T follicular helper cell (primary cell): ENCODE measurements at places on chromosomes 1 and 21.
A peak's percentile ranks its signal among the peaks of the same experiment; 100 is the strongest.

DNA sequence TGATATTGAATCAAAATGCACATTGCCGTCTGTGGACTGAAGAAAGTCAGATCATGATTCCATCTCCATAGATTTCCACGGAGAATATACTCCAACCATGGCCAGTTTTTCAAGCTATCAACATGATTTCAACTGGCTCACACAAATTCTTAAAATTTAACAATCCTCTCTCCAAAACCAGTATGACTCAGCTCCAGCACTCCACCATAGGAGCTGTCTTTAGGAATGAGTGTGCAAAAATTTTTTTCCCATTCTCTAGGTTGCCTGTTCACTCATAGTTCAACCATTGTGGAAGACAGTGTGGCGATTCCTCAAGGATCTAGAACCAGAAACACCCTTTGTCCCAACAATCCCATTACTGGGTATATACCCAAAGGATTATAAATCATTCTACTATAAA is 40.8 kb downstream of the RGL1 start:
- DNase-seq = no peak

DNA sequence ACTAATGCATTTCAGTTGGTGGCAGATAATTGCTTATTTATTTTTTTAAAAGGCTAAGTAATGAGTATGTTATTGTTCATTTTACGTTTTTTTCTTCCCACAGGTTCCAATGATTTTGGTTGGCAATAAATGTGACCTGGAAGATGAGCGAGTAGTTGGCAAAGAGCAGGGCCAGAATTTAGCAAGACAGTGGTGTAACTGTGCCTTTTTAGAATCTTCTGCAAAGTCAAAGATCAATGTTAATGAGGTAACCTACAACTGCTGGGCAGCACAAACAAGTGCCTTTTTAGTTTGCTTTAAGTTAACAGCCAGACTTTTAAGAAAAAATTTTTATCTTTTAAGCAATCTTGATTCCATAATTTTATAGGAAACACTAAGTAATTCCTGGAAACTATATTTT is 35.0 kb downstream of the INKA2 start:
- no peak for DNase-seq

DNA sequence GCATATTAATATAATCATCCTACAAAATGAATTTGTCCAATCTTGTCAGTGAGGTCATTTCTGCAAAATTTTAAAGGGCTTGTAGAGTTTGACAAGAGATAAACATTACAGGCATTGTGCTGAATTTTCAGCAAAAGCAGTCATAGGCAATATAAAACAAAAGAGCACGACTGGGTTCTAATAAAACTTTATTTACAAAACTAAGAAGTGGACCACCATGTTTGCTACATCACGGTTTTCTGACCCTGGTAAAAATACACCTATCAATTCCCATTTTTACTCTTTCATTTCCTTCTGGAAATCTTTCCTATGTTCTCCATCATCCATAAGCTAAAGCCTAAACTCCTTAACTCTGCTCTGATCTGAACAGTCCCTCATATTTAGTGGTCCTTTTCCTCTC is 229.8 kb upstream of the SGIP1 start:
- no peak for DNase-seq

DNA sequence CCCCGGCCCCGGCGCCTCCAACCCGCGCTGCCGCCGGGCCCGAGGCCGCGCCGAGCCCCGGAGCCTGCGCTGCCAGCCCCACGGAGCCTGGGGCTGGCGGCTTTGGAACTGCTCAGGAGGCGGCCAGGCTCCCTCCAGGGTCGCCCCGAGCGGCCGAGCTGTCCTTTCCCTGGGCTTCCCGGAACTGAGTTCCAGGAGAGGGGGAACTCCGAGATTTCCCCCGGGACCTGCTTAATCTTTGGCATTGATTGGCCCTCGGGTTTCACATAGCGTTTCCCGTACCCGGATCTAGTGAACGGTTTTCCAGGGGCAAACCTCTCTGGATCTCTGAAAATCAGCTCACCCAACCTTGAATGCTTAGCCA is 504 bp downstream of the H6PD start:
- no peak for DNase-seq

- DNase-seq = no peak
These were observed 867.8 kb downstream of the AMY1C start for GRCh38 chr1:104617474-104617873.

DNA sequence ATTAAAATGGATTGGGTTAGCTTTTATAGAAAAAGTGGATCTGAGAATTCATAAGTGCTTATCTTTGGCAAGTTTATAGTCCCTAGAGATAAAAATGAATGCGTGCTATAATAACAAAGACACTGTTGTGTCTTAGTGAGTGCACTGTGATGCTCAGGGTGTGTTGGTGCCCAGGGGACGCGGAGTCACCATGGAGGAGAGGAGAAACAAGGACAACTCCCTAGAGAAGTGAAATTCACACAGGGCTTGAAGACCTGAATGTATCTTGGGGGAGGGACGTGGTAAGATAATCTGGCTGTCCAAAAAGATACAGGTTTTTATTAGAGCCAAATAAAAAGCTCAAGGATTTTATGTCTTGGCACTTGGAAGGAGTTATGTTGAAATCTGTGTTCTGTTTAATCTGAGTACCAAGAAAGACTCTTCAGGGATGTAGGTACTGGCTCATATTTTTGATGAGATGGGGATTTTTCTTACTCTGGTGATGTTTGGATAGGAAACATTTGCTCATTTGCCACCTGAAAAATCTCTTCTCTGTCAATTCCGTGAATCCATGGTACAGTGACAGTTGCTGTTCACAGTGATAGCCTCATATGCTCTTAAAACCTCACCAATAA is 9.6 kb downstream of the SMYD2 start:
- DNase-seq = no peak

DNA sequence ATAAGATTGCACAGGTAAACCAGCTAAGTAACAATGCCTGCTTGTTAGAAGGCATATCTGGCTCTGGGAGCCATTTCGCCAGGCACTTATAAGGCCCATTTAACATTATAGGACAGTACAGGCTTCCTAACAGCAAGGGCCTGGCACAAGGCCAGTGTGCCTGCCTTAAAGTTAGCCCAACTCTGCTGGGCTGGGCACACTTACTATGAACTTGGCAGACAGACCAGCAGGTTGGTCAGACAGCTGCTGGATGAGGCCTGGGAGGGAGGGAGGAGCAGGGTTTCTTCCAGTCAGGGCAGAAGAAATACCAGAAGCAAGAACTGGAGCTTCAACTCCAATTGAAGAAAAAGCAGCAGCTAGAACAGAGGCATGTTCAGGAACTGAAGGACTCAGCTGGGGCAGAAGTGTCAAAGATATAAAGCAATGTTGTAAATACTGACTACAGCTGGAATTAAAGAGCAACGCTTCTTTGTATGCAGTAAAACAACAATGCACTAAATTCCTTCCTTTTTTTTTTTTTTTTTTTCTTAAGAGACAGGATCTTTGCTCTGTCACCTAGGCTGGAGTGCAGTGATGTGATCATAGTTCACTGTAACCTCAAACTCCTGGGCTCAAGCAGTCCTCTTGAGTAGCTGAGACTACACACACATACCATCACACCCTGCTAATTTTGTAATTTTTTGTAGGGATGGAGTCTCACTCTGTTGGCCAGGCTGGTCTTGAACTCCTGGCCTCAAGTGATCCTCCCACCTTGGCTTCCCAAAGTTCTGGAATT is 4.9 kb downstream of the CACHD1 start:
- no peak for DNase-seq

DNA sequence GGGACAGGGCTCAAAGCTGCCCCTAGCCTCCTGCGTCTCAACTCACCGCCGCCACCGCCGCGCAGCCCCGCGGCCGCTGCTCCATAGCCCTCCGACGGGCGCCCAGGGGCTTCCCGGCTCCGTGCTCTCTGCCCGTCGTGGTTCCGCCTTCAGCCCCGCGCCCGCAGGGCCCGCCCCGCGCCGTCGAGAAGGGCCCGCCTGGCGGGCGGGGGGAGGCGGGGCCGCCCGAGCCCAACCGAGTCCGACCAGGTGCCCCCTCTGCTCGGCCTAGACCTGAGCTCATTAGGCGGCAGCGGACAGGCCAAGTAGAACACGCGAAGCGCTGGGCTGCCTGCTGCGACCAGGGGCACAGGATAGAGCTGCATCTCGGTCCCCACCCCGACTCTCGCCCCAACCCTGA is at the start of gene TNFRSF25:
Gene TNFRSF25, minus strand, starts transcription at position 151 of the 400 bp plus-strand sequence. Its CDS starts 66 bp downstream, at position 85.
- DNase-seq = peak; percentile 54

DNA sequence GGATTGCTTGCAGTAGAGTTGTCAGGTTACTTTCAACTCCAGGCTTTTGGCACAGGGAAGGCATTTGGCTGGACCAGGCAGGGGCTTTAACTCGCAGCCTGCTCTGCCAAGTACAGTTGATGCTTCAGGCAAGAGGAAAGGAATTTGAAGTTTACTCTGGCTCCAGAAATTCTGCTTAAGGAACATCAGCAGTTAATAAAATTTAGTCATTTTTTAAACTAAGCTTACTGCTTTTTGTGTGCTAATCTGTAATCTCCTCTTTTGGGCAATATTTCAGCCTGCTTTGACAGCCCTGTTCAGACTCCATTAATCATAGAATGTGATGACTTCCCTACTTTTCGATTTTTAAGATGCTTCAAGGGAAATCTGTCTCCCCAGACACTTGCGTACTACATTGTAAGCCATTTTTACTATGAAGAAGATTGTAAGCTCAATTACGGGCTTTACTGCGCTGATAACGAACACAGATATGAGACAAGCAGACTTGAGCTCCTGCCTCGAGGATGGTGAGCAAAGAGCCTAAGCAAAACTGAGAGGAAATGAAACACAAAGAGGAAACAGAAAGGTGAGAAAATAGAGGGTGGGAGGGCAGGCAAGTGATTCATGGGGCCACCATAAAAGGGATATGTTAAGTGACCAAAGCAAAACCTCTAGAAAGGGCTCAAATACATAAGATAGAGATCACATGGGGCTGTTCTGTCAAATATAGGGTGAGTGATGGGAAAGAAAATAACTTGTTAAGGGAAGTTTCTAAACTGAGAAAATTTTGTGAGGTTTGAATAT is 76.6 kb upstream of the VAV3 start:
- no peak for DNase-seq

DNA sequence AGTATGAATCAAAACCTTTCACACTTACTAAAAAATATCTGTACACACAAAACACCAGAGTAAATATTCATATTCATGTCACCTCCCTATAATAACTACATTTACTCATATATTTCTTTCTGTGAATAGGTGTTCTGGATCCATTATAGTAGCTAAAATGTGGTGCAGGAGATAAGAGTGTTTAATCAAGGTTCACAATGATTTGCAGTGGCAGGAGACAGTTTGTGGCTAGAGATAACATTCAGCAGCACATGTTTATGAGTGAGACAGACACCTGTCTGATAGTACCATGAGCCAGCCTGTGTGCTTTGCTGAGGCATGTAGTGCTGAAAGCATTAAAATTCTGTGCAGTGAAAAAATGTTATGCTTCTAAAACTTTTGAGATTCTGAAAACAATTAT is 410.3 kb downstream of the SRGAP2C start:
- no peak for DNase-seq

DNA sequence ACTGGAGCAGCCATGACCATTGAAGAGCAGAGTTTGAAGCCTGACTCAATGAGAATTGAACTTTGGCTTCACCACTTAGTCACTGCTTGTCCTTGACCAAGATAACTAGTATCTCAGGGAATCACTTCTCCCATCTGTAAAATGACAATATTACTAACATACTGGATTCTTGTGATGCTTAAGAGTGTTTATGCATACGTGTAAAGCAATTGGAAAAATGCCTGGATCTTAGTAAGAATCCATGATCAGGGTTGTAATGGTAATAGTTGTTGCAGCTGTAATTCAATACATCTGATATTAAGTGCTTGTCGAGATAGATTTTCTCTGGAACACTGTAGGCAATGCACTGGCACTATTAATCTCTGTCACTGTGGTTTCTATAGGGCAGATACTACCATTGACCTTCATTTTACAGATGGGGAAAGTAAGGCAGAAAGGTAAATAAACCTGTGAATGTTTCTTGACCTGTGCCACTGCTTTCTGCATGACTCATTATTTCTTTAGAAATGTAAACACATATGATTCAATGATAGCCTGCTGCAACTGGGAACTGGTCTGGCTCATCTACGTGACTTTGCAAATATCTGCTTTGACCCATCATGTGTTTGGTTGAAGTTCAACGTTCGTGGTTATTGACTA is 662.5 kb downstream of the PLA2G4A start:
- no peak for DNase-seq

DNA sequence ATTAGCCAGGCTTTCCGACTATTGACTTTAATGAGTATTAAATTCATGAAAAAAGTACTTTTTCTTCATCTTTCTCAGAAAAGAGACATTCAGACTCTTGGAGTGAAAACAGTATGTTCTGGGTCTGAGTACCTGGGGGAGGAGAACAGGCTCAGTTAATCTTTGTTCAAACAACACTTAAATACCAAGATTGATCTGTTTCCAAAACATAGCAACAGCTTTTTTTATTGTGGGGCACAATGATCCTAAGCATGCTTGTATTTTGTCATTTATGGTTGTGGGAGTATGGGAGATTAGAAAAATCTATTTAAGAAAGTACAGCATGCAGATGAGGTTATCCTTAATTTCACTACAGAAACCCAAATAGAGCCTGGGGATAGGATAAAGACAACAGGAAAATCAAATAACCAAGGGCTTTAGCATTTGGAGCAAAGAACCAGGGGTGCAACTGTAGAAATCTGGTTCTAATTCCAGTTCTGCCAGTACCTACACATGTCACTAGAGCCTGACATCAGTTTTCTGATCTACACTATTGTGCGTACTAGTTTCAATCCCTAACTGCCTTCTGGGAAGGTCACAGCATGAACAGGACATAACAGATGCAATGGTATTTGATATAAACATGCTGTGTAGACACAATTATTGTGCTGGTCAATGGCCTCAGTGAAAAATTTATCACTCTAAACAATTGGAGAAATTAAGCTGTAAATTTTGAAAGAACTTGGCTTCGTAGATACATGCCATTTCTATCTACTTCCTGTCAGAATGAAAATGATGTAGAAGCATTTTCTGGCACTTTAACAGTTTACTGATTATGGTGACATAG is 91.2 kb downstream of the KCNK1 start:
- DNase-seq = no peak

DNA sequence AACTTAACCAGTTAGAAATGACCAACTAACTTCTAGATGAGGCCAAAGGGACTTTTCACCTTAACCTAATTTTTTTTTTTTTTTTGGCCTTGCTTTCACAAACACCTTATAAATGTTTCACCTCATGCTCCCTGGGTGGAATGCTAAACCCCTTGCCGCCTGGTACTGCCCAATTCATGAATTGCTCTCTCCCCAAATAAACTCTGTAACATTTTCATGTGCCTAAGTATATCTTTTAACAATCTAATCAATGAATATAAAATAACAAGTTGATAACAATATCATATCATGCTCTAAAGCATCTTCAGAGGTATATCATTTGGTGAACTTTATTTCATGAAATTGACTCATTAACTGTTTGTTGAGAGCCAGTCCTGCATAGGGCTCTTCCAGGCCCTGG is 10.9 kb upstream of the CNN3 start:
- DNase-seq = no peak

DNA sequence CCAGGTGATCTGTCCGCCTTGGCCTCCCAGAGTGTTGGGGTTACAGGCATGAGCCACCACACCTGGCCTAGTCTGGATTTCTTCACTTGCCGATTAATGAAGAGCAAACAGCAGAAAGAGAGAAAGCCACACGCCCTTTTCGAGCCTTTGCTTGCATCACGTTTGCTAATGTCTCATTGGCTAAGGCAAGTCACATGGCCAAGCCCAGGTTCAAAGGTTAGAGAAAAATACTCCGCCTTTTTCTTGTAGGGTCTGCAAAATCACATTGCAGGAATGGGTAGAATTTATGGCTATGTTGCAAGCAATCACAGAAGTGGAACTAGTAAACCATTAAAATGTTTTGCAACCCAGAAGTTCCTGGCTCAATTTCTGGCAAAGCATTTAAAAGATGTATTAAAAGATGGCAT is 26.8 kb upstream of the BACH1 start:
- DNase-seq = no peak

- DNase-seq = no peak
These were observed 23.8 kb downstream of the PLA2G2A start for GRCh38 chr1:19955534-19956170.
